MCF 10A (cell line): ENCODE measurements at places on chromosomes 3 and 15.

GRCh38 chr3:119637679-119638477, 22.5 kb downstream of the POPDC2 start:
- DNase-seq = peak; percentile 58

- DNase-seq = no peak
Observed at GRCh38 chr15:67080900-67081431, 15.6 kb downstream of the SMAD3 start.

DNA sequence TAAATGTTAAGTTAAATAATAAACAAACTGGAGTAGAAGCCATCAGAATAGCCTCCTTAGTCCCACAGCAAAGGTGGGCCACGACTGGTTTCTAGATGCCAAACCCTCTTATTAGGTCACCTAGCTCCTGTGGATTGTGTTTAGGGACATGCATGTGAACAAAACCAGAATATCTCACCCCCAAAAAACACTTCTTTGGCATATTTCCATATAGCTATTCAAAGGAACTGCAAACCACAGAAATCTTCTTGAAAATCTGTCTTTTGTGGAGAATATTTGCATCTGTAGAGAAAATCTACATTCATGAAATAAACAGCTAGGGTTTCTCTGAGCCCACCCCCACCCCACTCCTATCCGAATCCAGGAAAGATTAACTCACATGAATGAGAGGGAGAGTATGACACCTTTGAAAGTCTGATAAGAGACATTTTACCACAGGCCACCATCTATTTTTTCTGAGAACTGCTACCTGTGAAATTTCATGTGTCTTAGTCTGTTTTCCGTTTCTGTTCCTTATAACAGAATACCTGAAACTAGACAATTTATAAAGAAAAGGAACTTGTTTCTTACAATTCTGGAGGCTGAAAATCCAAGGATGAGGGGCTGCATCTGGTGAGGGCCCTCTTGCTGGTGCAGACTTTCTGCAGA, 159.4 kb downstream of the NEK10 start:
- no peak for DNase-seq

- peak; percentile 27 for DNase-seq
Observed at GRCh38 chr15:75554717-75555116, 24.4 kb downstream of the PTPN9 start.

GRCh38 chr3:165440380-165440779, 244.2 kb upstream of the SLITRK3 start:
- no peak for DNase-seq

GRCh38 chr3:98454929-98455328, 8.1 kb upstream of the OR5K1 start:
- DNase-seq = no peak

DNA sequence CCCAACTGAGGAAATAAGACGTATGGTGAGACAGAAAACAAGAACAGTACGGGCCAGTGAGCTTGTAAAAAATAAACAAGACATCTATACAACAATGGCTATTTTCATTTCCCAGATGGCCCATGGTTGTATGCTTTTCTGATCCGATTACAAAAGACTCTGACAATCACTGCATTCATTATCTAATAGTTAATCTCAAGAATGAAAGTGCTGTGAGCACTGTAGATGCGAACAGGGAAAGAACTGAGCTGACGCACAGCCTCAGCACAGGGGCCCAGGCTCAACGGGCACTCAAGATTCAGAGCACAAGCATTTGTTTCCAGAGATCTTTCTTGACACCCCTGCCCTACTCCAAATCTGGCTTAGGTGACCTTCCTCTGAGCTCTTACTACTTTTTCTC, 6.9 kb downstream of the MTMR10 start:
- DNase-seq = no peak

- peak; percentile 14 for DNase-seq
Observed at GRCh38 chr15:83030021-83030420, 18.6 kb upstream of the C15orf40 start.

DNA sequence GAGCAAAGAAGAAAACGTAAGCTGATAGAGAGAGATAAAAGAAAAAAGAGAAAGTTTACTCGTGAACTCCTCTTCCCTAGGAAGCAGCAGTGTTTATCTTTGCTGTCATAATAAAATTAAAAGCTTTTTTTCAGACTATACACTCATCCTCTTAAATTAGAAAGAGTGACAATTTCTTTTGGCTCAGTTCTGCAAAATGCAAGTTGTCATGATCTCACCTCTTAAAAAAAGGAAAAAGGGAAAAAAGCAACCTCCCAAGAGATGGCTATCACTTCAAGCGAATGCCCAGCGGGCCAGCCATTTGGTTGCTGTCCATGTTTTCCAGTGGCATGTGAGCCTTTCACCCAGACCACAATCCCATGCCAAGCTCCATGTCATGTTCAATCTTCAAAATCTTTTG, 7.0 kb upstream of the THBS1 start:
- no peak for DNase-seq
